ENCODE measurements at places on chromosomes 16 and 17.

GRCh38 chr16:55690841-55691240, 35.1 kb downstream of the SLC6A2 start:
- DNase-seq, result no peak

GRCh38 chr16:370443-370842, at the start of gene MRPL28:
Gene MRPL28, minus strand, starts transcription at chr16:370538. Its CDS starts 320 bp downstream, at chr16:370218.
- peak; percentile 84 for DNase-seq

DNA sequence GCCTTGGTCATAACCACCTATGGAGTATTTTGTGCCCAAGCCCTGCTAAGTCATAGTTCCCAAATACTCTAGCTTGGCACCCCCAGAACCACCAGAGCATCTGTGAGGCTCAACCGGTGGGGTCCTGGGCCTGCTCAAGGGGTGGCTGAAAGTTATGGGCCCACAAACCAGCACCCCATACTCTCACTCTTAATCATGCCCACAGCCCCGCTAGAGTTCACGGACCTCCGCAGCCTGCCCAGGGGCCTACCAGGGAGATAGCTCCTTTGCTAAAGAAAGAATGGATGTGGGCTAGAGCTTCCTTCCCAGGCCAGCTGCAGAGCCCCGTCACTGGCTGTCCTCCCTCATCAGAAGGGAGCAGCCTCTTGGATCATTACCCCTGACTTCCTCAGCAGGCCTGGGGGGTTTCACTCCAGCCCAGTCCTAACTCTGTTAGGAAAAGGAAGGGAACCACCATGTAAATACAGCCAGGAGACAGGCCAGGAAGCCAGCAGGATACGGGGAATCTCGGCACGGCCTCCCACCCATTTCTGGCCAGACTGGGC, 1.4 kb downstream of the GIT1 start:
- no peak for DNase-seq

DNA sequence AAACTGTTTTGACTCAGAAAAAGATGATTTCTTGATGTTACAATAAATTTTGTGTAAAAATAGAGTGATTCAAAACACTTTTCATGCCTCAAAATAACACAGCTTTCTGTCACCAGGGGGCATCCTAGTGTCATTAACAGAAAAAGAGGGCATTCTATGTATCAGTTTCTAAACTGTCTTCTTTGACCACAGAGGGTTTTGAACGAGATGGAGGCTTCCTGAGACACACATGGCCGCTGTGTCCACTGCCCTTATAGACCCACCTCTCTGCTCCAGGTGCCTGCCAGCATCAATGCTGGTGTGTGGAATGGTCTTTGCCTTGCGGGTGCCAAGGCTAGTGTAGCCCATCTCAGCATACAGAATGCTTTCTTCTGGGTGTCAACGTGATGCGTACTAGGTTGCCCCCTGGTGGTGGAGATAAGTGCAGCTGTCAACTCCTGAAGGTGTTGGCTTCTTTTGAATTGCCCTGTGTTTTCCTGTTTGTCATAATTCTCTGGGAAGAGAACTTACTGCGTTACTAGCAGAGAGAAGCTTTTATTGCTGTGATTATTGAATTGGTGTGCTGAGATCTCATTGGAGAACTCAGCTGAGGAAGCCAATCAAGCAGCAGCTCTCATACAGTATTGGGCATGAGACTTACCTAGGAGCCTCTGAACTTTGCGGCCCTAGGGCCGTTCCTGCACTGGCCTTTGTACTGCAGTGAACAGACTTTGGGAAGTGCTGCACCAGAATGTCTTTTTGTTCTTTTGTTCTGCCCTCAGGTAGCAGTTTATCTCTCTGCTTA, 38.6 kb downstream of the USP10 start:
- no peak for DNase-seq

GRCh38 chr16:89052890-89053724, 40.5 kb upstream of the ACSF3 start:
- DNase-seq, result no peak

DNA sequence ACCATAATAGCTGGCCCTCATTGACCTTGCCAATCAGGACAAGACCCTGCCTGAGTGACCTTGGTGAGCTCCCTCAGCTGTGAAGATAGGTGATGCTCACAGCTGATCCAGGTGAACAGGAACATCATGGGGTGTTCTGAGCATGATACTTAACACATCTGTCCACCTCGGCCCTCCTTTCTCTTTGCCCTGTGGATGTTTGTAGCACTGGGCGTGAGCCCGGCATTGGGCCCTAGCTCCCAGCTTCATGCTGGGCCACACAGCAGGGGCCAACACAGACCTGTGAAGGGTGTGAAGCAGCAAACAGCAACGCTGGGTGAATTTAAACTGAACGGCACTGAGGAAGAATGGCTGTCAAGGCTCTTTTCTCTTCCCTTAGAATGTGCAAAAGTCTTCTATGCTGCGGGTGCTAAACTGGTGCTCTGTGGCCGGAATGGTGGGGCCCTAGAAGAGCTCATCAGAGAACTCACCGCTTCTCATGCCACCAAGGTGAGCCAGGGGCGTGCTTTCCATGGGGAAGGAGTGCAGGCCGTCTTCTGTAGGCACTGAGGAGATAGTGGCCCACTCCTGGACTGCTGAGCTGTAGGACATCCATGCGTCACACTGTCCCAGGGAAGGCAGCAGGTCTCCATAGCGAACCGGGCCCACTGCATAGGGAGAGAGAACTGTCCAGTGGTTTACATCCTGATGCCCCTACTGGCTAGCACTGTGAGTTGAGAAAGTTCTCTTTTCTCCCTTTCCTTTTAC, 35.9 kb downstream of the TMEM11 start:
- no peak for DNase-seq

- no peak for DNase-seq
These were observed 100.2 kb downstream of the MRM1 start for GRCh38 chr17:36701429-36702099.

GRCh38 chr17:33451221-33451620, 158.1 kb upstream of the ASIC2 start:
- no peak for DNase-seq
